Stimulated activated CD4-positive, alpha-beta T cell treated with anti-CD3 and anti-CD28 coated beads, Interleukin-12 subunit alpha, Interleukin-12 subunit beta, amount 100 ng/mL, for 48 hours (primary cell): ENCODE measurements at places on chromosomes 7 and 10.

- DNase-seq, result no peak
These were observed 132.9 kb downstream of the OAT start for GRCh38 chr10:124285587-124286527.

- no peak for DNase-seq
These were observed 7.0 kb upstream of the GBX1 start for GRCh38 chr7:151174246-151175046.

DNA sequence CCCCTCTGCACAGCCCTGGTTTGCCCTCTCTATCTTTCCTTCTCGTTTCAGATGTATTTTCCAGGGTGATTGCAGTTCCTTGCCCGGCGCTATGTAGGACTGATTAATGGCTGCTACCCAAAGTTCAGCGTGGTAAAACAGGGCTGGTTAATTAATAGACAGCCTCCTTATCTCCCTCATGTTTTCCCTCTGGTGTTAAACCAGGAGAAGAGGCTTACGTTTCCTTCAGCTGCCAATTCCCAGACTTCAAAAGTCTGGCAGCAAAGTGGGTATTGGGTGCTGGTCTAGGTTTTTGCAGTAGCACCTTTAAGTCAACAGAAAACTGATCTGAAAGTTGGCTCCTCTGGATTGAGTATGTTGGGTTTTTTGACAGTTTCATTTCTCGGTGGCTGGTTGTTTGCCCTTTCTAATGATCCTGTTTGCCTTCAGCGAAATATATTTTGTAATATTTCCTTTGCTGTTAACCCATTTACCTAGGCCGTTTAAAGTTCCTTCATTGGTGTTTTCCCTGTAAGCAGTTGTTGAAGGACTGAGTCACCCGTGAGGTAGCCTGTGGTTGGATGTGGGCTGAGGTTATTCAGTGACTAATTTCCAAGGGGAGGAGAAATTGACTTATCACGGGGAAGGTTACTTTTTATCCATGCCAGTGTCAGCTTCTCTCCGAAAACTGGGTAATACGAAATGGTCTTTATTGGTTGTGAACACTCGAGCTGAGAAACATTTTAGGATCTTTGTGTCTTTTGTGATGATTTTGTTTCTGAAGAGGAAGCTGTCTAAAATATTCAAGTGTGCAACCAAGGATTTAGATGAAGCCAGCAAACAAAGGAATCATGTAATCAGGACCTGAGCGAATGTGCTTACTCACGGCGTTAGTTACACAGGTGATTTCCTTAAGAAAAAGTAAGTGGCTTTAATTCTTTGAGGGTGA is 257.2 kb downstream of the KIAA1217 start:
- peak; percentile 47 for DNase-seq

DNA sequence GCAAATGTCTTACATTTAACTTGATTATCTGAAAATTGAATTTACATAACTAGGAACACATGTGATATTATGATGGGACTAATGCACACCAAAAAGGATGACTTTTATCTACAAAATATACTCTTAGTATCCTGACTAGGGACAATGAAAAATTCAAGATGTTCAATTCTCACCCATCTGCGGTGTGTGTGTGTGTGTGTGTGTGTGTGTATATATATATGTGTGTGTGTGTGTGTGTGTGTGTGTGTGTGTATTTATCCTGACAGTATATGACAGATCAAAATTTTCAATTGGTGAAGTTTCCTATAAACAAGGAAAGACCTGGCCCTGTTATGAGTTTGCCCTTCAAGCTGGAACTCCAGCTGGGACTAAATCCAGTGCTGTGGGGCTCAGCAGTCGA is 40.3 kb upstream of the MET start:
- no peak for DNase-seq

GRCh38 chr10:95478935-95479334 is 82.2 kb downstream of the SORBS1 start:
- no peak for DNase-seq

GRCh38 chr10:42783181-42783549 is 570 bp downstream of the BMS1 start:
- DNase-seq, result peak; percentile 5

DNA sequence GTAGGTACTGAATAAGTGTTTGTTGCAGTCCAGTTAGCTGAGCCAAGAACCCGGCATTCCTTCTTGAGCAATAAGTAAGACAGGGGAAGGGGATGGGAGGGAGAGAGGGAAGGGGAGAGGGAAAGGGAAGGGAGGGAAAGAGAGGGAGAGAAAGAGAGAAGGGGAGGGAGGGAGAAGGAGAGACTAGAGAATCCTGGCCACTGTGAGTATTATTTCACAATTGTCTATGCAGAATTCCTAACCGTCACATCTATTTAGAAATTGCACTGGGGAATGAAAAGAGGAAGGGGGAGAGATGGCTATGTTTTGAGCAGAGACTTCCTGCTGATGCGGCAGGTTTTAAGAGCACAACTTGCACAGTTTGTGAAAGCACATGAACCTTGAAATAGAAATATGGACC is 251.4 kb upstream of the ZMIZ1 start:
- no peak for DNase-seq

DNA sequence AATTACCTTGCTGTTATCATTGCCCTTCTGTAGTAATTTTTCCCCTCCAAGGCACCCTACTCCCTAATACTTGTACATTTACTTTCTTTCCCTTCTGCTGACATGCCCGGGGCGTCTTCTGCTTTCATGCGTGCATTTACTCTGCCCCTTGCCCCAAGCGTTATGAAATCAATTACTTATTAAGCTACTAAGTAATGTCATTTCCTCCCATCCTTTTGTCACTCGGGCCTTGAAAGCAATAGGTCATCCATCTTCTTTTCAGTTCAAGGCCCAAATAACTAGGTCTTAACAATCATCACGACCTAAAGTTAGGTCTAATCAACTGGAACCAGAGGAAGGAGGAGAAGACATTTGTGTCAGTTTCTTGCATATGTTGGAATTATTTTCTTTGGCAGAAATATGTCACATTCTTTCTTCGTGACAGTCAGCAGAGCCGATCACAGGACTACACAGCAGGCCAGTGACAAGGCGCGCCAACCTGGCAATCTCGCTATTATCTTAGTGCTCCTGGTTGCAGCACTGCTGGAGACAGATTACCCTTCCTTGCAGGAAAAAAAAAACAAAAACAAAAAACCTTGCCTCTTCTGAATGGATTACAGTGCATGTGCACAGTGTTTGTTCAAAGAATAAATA is 179.2 kb downstream of the RELN start:
- no peak for DNase-seq

DNA sequence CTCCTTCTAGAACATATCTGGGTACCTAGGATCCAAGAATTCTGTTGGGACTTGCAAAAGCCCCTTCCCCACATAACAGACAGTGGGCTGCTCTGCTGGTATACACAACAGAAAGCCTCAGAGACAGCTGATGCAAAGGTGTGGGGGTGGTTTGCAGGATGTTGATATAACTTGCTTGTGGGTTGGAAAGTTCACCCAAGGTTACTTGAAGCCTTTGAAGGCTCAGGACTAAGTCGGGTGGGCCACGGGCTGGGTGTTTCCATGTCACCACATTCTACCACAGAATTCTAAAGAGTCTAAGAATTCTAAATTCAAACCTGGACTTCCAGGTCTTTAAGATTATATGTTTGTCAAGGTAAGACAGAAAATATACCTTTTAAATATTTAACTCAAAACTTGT is 7.4 kb upstream of the NRCAM start:
- no peak for DNase-seq

GRCh38 chr10:63494951-63495350 is 26.2 kb upstream of the REEP3 start:
- no peak for DNase-seq

DNA sequence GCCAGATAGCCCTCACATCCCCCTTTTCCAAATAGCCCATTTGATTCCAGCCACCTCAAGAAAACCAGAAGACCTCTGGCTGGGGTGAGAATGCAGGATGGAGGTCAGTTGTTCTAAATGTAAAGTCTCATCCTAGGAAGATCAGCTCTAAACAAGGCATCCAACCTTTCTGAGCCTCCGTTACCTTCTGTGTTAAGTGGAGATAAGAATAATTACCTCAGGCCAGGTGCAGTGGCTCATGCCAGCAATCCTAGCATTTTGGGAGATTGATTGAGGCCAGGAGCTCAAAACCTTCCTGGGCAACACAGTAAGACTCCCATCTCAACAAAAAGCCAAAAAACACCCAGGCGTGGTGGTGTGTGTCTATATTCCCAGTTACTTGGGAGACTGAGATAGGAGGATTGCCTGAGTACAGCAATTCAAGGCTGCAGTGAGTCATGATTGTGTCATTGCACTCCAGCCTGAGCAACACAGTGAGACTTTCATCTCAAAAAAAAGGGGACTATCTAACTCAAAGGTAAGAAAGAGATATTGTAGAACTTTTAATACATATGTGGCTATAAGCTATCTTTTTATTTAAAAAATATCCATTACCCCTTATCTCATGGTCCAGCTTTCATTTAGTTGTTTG is 43.5 kb downstream of the PRTFDC1 start:
- no peak for DNase-seq

DNA sequence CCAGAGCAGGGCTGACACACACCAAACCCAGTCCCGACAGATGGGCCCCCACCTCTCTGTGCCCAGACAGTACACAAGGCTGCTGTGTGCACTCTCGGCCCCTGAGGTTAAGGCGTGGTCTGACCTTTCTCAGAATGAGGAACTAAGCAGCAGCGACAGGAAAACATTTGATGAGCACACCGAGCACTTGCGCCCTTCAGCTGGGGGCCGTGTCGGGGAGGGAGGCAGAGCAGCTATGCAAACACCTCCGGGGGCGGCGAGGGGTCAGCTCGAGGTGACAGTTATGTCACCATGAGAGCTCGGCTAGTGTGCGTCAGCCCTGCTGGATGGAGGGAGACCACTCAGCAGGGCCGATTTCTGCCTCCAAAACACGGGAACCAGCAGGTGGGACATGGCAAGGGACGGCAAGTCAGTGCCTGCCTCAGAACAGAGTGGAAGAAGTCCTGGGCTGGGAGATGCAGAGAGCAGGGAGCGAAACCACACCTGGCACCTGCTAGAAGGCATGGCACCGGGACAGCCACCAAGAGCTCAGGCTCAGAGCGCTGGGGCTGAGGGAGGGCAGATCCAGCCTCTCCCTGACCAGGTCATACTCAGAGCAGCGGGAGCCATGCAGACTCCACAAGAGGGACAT is 57.4 kb downstream of the CHST15 start:
- DNase-seq, result peak; percentile 8

DNA sequence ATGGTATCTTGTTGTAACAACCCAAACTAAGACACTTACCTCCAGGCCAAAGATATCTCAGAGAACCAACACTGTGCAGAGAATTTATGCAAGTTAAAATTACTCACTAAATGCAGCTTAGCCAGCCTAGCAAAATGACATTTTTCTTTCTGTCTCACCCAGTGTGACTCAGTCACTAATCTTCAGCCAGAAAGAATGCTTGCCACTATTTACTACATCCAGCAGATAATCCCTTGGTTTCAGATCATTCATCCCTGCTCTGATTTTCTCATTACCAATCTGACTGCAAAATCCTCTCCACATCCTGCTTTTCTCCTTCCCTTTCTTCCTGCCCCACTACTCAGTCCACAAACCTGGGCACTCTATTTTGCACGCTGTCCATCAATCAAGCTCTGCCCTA is 93.5 kb upstream of the NEBL start:
- no peak for DNase-seq

GRCh38 chr7:26454180-26454579 is 162.5 kb downstream of the SNX10 start:
- no peak for DNase-seq

- no peak for DNase-seq
These were observed 649.0 kb upstream of the ANKRD30A start for GRCh38 chr10:36476399-36476798.

GRCh38 chr10:44850356-44850934 is 60.7 kb upstream of the TMEM72 start:
- no peak for DNase-seq
